ENCODE measurements at places on chromosomes 5 and 9.
A peak's percentile ranks its signal among the peaks of the same experiment; 100 is the strongest.

GRCh38 chr9:36679710-36680109 lies 107.0 kb downstream of the MELK start:
- no peak for DNase-seq

GRCh38 chr5:174272671-174273070 lies 227.2 kb downstream of the NSG2 start:
- DNase-seq, result no peak

DNA sequence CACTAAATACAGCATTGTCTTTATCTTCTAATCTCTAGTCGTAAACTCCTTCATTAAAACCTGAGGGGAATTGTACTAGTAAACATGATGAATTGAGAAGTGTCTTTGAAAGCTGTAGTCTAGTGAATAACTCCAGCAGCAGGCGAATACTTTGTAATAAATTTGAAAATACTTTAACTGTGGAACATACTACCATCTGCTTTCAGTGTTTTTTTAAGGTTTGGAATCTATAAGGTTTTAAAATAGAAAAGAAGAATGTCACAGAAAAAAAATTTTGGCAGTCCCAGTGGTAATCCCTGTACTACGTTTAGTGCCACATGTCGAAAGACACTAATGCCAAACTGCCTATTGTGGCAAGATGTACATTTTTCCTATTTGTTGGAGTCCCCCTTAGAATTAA lies 379.0 kb upstream of the NUDT12 start:
- no peak for DNase-seq

- DNase-seq, result no peak
Observed at GRCh38 chr5:181173420-181174342, 26.3 kb downstream of the OR2V2 start.

DNA sequence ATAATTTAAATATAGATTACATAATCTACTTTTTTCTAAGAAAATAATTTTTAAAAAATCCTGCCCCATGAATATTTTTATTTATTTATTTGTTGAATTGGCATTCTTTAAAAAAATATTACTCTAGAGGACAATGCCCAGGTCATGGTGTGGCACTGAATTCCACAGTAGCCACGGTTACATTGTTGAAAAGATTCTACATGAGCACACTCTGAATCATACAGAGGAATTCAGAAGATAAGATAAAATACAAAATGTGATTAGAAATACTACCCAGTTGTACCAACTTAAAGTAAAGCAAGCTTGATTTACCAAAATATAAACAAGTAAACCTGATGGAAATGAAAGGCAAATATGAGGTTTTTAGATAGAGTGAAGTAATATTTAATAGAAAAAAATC lies 183.7 kb downstream of the HCN1 start:
- no peak for DNase-seq

- DNase-seq, result no peak
Observed at GRCh38 chr9:120767451-120767850, 25.8 kb downstream of the FBXW2 start.

DNA sequence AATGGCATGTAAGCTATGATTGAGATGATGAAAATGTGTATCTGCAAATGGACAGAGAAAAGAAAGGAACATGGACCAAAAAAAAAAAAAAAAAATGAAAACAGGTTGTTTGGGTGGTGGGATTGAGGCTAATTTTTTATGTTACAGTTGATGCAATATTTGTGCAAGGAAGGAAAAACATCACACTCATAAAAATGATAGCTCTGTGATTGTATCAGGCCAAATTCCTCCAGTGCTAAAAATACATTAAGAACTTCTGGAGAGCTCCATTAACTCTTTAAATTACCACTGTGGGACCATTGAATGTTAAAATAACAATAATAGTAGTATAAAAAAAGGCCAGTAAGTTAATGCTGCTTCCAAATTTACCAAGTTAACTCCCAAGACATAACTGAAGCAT lies 79.5 kb upstream of the MSX2 start:
- DNase-seq, result no peak

- peak; percentile 75 for DNase-seq
Observed at GRCh38 chr9:130333041-130333711, 67.6 kb downstream of the HMCN2 start.

- DNase-seq, result no peak
Observed at GRCh38 chr5:178442405-178443257, 147.6 kb downstream of the COL23A1 start.

DNA sequence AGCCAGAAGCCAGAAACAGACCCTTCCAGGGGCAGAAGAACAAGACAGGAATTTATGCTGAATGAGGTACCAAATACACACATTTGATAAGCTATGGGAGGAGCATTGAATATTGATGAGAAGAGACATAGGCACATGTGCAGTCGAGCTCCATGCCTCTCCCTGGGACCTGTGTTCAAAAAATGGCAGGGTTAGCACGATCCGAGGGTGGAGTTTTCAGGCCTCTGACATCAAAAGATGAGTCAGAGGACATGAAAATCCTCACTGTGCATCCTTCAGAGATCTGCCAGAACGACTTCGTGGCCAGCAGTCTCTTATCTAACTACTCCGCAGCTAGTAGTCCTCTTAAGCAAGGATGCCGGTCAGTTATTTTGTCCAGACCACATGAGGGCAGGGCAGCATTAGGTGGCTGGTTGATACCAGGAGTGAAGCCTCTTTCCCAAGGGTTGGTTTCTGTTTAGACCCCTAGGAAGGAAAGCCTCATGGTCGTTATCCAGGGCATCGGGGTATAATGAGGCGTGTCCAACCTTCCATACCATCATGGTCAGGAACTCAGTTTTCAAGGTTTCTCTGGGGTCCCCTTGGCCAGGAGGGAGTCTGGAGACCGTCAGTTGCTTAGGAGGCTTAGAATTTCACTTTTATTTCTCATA lies 11.6 kb upstream of the CMBL start:
- DNase-seq, result no peak

DNA sequence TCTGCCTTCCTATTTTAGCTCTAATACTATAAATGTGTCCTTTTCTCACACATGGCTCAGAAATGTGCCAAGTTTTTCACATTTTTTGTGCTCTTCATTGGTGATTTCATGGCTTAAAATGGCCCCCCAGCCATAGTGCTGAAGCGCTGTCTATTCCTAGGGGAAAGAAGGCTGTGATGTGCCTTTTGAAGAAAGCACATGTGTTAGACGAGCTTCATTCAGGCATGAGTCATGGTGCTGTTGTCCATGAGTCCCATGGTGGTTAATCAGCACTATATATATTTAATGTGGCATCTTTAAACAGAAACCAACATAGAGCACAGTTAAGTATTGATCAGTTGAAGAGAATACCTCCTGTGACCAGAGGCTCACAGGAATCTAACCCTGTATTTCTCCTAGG lies 55.8 kb downstream of the PDE8B start:
- no peak for DNase-seq

GRCh38 chr9:74499111-74499601 lies 2.0 kb downstream of the RORB start:
- no peak for DNase-seq

- DNase-seq, result peak; percentile 6
Observed at GRCh38 chr5:172872997-172873491, 39.0 kb downstream of the ERGIC1 start.

- no peak for DNase-seq
Observed at GRCh38 chr5:170885809-170886208, 24.0 kb downstream of the RANBP17 start.

- DNase-seq, result peak; percentile 68
Observed at GRCh38 chr5:38420691-38421390, 135.6 kb downstream of the LIFR start.

GRCh38 chr5:91189480-91190313 lies 193.4 kb downstream of the ARRDC3 start:
- no peak for DNase-seq

DNA sequence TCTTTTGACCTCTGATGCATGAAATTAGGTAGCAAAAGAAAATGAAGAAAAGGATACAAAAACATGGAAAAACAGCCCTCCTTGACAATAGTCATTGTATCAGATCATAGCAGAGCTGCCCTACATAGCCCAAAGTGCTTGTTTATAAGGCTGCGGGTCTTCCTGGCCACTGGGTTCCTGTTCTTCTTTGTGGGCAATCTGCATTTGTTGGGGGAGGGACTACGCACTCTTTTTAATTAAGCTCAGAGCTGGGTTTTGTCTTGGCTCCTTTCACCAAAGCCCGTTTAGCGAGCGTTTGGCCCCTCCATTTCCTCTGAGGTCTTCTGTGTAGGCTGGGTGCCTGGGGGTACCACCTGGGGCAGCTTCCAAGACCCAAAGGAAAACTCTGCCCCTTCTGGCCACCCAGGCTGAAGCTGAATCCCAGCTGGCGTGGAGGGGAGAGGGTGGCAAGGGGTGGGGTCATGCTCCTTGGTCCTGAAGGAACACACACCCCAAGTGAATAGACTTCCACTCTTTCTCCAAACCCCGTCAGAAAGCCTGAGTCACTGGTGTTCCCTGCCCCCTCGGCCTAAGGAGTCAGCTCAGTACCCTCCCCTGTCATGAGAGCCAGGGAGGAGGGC lies 6.5 kb upstream of the PAX5 start:
- no peak for DNase-seq

DNA sequence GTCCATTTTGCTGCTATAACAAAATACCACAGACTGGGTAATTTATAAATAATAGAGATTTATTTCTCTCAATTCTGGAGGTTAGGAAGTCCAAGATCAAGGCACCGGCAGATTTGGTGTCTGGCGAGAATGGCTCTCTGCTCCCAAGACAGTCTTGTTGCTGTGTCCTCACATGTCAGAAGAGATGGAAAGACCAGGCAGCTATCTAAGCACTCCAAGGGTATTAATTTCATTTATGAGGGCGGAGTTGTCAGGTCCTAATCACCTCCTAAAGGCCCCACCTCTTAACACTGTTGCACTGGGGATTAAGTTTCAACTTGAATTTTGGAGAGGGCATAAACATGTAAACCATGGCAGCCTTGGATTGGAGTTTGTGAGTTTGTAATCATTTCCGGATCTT lies 30.3 kb downstream of the ADCY2 start:
- no peak for DNase-seq

GRCh38 chr9:86187121-86187520 lies 72.3 kb downstream of the C9orf153 start:
- no peak for DNase-seq

GRCh38 chr5:92019376-92019990 lies 636.4 kb upstream of the ARRDC3 start:
- DNase-seq, result no peak

GRCh38 chr5:115471345-115472063 lies 73.1 kb downstream of the FEM1C start:
- no peak for DNase-seq

GRCh38 chr5:173334808-173335207 lies 6.6 kb upstream of the STC2 start:
- DNase-seq, result no peak

DNA sequence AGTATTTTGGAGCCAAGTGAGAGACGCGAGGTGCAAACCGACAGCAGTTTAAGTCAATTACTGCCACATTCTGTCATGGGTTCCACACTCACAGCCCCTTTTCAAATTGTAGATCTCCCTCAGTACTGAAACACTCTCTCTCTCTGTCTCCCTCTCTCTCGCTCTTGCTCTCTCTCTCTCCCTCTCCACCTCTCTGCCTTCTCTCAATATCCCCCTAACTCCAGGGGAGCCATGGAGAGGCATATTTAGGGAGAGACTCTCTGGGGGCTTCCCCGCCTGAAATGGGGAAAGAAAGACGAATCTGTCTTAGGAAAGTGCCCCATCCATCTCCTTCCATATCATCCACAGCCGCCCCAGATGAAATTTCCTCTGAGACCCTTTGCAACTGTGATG lies 1.6 kb downstream of the BRINP1 start:
- peak; percentile 13 for DNase-seq

- peak; percentile 32 for DNase-seq
Observed at GRCh38 chr9:36443581-36443980, 43.5 kb upstream of the RNF38 start.

DNA sequence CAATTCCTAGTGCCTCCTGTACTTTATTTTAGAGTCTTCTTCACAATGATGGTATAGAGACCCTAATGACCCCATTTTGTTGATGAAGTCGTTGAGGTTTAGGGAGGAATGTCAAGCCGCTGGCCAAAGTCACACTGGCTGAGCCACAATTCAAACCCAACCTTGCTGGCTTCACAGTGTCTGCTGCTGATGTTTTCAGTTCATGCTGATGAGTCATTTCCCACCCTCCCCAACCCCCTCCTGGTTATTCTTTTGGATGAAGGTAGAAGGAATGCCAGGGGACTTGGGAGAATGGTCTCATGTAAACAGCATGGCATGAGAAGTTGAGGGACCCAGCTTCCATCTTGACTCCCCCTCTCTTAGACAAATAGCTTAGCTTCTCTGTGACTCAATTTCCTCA lies 68.6 kb downstream of the TMEM252 start:
- no peak for DNase-seq

GRCh38 chr9:113484258-113484730 lies 20.8 kb downstream of the RGS3 start:
- no peak for DNase-seq

DNA sequence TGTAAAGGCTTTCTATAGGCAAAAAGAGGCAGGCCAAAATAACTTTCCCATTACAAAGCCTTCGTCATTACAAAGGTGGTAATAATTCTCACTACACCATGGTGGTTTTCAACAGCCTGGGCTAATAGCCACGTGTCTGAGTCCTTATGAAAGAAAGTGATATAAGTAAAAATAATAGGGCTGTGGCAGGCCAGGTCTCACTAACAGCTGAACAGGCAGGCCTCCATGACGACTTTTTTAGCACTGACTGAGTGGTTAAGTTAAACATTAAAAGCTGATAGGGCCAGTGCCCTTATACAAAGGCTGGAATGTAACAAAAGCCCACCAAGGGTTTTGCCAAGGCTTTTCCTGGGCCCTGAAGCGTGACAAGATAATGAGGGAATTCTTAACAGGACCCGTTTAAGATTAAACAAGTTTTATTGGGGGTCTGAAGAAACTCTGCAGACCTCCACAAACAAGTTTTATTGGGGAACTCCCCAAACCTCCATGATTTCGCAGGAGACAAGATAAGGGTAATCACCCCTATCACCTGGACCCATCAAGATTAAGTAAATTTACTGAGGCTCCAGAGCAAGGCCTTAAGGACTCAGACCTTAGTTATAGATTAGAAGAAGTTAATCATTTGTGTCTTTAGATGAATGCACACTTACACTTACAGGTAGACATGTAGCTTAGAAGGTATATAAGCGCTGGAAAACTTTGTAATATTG lies 412.9 kb downstream of the CHSY3 start:
- DNase-seq, result no peak

GRCh38 chr9:16314476-16314875 lies 556.0 kb downstream of the BNC2 start:
- DNase-seq, result no peak

DNA sequence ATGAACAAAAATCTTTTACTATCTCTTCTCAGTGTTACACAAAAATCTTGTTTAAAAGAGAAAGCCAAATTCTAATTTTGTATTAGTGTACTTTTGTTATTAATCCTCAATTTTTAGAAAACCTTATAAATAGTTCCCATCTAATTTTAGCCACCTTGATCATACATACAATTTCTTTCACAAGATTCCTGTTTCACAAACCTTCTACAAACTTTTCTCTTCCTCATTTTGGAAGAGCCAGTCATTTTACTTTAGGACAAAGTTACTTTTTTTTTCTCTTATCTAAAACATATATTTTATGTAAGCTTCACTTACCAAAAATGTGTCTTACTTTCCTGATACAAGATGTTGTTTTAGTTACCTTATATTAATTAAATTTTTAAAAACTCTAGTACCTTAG lies 161.3 kb downstream of the YIPF5 start:
- no peak for DNase-seq

Data from NCI-H1694 (cell line).